ENCODE measurements at places on chromosomes 11 and 22.

DNA sequence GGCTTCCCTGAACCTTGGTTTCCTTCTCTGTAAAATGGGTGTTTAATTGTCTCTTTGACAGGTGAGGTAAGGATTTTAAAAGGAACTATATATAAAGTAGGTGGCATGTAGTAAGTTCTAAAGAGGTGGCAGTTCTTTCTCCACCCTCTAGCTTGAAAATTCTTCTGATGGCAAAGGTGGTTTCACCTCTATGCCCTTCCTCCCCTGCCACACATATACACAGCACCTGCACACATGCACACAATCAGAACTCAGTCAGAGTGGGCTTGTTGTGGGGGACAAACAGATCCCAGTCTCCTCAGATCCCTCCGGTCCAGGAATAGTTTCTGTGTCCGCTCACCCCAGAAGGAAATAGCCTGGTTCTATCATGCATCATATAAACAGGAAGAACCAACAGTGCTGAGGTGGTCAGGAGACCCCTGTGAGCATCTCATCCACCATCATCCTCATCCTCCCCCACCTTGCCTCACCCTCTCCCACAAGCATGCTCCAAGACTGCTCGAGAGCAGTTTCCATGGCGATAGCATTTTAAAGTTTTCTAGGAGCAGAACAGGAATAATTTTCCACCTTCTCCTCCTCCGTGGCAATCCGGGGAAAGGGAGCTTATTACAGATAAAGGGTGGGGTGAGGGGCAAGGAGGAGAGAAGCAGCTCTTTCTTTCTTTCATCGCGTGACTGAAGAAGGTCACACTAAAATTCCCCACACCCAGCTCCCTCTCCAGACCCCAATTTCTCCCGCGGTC lies 123.6 kb downstream of the CHST1 start:
- no peak for DNase-seq

DNA sequence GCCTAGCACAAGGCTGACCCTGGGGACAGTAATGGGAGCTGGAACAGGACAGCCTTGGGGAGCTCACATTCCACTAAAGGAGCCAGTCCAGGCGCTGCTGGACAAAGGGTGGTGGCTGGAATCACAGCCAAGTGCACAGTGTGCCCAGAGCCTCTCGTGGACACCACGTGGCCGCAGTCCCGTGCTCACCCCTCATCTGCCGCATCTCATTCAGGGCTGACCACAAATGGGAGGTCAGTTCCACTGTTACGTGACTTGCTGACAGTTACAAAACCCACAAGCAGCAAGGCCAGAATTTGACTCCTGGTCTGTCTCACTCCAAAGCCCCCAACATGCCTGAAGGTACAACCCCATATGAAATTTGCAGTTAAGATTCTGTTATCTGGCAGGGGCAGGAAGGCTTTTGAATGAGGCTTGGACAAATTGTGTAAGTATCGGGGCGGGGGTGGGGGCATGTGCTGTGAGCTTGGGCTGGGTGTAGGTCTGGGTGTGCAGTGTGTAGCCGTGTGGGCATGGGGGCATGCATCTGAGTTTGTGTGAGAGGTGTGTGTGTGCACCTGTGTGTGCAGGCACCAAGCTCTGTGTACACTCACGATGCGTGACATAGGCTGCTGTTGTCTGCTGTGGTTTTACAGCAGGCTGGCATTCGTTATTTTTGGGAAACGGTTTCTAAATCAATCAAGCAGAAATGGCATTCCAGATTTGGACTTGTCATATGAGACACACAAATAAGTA lies 301.7 kb downstream of the BRD1 start:
- DNase-seq = no peak

GRCh38 chr11:88950975-88951374 lies 114.8 kb downstream of the GRM5 start:
- DNase-seq = no peak

DNA sequence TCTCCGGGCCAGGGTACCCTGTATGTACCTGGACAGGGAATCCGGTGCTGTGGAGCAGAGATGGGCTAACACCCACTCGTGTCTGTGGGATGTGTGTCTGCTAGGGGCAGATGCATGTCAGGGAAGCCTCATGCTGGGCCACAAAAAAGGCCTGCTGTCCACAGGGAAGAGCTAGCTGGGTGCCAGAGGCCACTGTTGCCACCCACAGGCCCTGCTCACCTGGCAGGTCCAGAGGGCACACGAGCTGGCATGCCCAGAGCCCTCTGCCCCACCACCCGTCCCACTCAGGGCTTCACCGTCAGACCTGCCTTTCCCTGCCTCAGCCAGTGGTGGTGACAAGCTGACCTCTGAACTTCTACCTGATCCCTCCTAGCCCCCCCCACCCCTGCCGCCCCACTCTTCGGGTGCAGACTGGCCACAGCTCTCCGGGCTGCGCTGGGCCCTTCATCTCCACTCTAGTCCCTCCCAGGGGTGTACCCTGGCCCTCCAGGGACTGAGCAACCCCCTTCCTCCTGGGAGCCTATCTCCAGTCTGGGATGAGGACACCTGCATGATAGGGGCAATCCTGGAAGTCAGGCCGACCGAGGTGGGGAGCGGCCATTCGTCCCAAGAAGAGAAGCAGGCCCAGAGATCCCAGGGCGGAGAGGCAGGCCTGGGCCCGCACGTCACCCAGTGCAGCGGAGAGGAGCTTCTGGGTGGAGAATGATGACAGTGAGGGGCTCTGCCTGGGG lies 1.4 kb downstream of the SLC25A22 start:
- no peak for DNase-seq

DNA sequence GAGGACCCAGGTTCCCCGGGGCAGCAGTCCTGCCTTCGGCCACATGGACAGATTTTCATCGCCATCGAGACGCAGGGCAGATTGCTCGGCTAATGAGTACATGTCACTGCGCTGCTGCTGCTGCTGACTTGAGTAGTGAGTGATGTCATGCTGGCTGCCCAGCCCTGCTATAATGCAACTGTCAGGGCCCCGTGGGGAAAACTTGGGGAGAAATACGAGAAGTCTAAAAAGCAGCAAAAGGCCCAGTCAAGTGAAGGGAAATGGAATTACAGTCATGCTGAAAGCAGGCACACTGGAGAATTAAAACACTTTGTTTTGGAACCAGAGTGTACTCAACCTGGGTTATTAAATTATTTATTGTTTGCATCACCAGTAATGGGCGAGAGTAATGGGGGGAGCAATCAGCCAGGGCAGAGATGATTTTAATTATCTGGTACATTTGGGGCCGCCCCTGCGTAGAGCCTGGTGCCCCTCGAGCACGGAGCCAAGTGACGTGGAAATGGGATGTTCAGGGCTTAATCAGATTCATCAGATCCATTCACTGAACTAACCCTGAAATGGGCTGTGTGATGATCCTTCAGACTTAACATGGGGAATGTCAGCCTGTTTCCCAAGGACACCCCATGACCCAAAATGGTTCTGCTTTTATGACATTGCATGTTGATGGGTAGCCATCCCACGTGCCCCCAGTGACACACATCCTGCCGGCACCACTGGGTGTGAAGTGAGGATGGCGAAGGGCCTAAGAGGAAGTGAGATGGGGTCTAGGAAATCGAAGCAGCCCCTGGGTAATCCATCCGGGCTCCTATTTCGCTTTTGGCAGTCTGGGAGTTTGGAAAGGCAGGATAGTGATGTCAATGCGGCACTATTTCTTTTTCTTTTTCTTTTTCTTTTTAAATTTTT lies 241.6 kb upstream of the CADM1 start:
- DNase-seq = no peak

GRCh38 chr11:9008011-9008550 lies 4.3 kb upstream of the NRIP3 start:
- no peak for DNase-seq

- no peak for DNase-seq
These were observed 11.1 kb upstream of the MYH9 start for GRCh38 chr22:36398601-36399471.

DNA sequence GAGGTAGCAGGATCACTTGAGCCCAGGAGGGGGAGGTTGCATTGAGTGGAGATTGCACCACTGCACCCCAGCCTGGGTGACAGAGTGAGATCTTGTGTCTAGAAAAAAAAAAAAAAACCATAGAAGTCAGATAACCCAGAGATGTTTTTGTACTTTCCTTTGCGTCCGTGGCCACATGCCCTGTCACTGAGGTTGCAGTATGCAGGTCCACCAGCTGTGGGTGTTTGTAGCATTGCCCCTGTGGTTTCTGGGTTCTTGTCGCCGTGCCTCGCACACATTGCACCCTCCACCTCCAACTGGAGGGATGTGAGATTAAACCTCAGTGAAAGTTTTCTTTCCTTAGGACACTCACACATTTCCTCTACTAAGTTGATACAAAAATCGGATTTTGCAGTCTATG lies 70.3 kb downstream of the TNRC6B start:
- DNase-seq = no peak

DNA sequence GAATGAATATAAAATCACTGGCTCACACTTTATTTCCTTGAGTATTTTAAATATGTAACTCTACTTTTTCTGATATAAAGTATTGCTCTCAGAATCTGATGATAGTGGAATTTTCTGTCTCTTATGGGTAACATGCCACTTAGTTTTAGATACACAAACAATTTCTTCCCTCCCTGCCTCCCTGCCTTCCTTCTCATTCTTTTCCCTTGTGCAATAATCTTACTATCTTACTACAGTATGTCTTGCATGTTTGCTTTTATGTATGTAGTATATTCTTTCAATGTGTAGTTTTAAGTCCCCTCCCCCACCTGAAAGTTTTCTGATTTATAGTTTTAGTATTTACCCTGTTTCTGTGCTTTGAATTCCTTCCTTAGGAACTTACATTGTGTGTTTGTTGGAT lies 48.4 kb downstream of the INSC start:
- no peak for DNase-seq

DNA sequence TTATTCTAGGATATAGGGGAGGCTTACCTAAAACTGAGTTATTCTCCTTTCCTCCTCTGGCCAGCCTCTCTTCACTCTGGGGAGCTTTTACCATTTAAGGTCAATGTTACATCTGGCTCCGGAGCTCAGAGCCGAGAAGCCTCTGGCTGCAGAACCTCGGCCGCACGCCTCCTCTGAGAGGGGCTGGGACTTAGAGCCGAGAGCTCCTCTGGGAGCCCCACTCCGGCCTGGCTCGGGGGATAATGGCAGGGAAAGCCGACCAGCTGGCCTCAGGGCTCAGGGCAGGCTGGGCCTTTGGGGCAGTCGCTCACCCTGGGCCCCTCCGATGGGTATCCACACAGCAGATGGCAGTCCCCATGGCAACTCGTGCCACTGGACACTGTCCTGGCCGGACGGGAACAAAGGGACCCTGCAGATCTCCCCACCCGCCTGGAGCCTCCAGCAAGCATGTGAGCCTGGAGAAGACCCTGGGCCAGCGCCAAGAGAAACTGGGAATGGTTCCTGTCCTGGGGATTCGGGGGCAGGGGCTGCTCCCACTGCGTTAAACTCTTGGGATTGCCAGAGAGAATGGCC lies at the start of gene IRAG1:
TSS of gene IRAG1 (minus strand) at position 247 of the 573 bp plus-strand sequence. CDS start at position 94, 153 bp downstream.
- no peak for DNase-seq

DNA sequence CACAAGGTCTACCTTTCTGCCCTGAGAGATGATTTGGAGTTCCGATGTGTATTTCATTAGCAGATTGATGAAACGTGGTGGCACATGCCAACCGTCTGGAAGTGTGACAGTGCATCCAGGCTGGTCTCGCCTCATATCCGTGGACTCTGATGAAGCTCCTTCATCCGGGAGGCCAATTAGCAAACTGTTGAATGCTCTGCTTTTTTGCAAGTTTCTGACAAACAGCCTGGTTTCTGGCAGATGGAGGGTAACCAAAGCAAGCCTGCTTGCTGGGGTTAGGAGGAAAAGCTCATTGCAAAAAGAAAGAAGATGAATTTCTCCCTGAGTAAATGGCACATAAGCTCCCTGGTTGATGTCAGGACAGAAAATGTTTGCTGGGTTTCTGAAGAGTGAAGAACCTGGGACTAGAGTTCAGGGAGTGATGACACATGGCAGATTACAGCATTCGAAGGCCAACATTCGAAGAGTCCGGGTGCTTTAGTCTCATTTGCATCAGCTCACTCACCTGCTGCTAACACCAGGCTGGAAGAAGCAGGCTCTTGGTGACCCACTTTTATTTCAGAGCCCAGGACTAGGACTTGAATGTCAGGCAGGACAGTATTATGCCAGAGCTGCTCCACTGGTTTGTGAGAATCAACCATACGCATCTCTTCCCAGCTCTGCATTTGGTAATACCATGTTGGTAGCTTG lies 135.9 kb upstream of the TTC12 start:
- DNase-seq = no peak

- DNase-seq = no peak
These were observed 95.2 kb upstream of the LDLRAD3 start for GRCh38 chr11:35848616-35849015.

- DNase-seq = no peak
These were observed 11.7 kb downstream of the MUC6 start for GRCh38 chr11:1024597-1025409.

DNA sequence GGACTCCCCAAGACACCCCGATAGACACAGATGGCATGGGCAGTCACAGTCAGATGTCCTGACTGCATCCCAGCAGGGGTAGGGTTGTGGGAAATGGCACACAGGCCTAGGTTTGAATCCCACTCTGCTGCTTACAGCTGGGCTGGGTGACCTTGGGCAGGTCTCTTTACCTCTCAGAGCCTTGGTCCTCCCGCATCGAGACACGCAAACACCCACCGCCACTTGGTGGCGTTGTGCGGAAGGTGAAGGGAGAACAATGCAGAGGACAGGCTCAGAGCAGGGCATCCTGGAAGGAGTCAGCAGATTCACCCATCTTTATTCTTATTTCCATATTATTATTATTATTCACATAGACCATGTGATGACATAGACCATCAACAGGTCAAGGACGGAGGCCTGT lies 140.5 kb downstream of the MIAT start:
- no peak for DNase-seq

- no peak for DNase-seq
These were observed 111.8 kb downstream of the CTNND1 start for GRCh38 chr11:57873196-57873911.

GRCh38 chr22:44889255-44889878 lies 120.4 kb downstream of the PHF21B start:
- DNase-seq = no peak

DNA sequence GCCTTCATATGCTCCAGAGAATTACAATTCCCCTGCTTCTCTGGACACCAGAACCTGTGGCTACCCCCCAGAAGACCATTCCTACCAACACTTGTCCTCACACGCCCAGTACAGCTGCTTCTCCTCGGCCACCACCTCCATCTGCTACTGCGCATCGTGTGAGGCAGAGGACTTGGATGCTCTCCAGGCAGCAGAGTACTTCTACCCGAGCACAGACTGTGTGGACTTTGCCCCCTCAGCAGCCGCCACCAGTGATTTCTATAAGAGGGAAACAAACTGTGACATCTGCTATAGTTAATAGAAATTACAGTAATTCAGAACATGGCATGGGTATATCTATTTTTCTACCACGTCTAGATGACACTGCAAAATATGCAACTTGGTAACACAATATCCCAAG lies 9.8 kb downstream of the POU2AF3 start:
- no peak for DNase-seq

GRCh38 chr22:38868886-38869381 lies 3.1 kb downstream of the CBX6 start:
- DNase-seq = peak; percentile 48

DNA sequence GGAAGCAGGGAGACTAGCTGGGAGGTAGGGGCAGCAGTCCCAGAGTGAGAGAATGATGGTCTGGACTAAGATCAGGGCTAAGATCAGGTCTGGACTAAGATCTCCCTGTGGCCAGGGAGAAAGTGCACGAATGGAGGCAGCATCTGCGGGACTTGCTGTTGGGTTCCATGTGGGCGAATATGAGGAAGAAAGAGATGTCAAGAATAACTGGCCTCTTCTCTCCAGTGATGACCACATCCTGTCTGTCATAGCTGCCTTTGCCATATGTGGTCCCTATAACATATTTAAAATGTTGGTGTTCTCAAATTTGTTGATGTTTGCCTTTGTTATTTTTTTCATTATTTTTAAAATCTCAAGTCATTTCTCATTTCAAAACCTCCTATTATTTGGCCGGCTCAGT lies 27.4 kb upstream of the CXCR5 start:
- no peak for DNase-seq

Measured in left renal pelvis (tissue), 4 donors.